ENCODE measurements at places on chromosomes 12 and 14. TPM values are rescaled to one million over a fixed set of nuclear protein-coding genes. Genes with fewer than 3 reads are reported as not detected.

The TMEM132D gene
- polyA plus RNA-seq: not detected

The POTEM gene
- not detected for polyA plus RNA-seq

The CYP27B1 gene
- 3.1 TPM for polyA plus RNA-seq

The NRIP2 gene
- polyA plus RNA-seq: not detected

The JPH4 gene
- polyA plus RNA-seq: 0.07 TPM

The SLC25A47 gene
- polyA plus RNA-seq: not detected

The KRT73 gene
- 0.13 TPM for polyA plus RNA-seq

- no peak overlapping the region for H3K27ac ChIP-seq
- peaks cover 35% of the 10 kb centered on the region for H3K4me1 ChIP-seq
- H3K4me3 ChIP-seq: no peak overlapping the region
These were observed 389.2 kb downstream of the RAD51B start for GRCh38 chr14:68208626-68209317.

GRCh38 chr12:93226361-93226760 lies 151.4 kb upstream of the NUDT4 start:
- H3K36me3 ChIP-seq: no peaks in the 10 kb centered on the region
- no peak for DNase-seq
- H3K27me3 ChIP-seq: no peaks in the 10 kb centered on the region
- H3K27ac ChIP-seq: no peak overlapping the region
- H3K4me1 ChIP-seq: no peaks in the 10 kb centered on the region

- H3K4me1 ChIP-seq: no peaks in the 10 kb centered on the region
- no peak overlapping the region for H3K27ac ChIP-seq
- no peak for DNase-seq
- H3K4me3 ChIP-seq: no peak overlapping the region
- H3K27me3 ChIP-seq: no peaks in the 10 kb centered on the region
- H3K36me3 ChIP-seq: no peaks in the 10 kb centered on the region
These were observed 154.3 kb downstream of the TSPAN9 start for GRCh38 chr12:3231399-3231876.

- no peak for DNase-seq
- H3K4me1 ChIP-seq: peaks cover 34% of the 10 kb centered on the region
- H3K27ac ChIP-seq: no peak overlapping the region
- H3K36me3 ChIP-seq: no peaks in the 10 kb centered on the region
These were observed 5.3 kb downstream of the KCNH3 start for GRCh38 chr12:49543914-49544815.

DNA sequence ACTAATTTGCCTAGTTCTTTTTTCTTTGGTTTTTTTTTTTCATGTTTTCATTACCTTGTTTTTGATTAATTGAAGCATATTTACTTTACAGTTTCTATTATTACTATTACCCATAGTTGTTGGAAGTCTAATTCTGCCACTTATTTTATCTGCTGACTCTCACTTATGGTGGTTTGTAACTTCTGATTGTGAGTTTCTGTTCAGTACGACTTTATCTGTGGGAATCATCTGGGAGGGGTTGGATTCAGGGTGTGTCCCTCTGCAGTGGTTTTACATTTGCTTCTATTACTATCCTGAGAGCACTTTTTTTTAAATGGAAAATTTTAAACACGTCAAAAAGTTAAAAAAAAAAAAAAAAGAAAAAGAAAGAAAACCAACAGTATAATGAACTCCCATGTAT lies 26.4 kb upstream of the SOS2 start:
- no peaks in the 10 kb centered on the region for H3K4me1 ChIP-seq
- no peak overlapping the region for H3K27ac ChIP-seq
- DNase-seq: peak; percentile 46
- no peaks in the 10 kb centered on the region for H3K27me3 ChIP-seq
- no peak overlapping the region for H3K4me3 ChIP-seq

GRCh38 chr12:12984149-12984548 lies 15.9 kb downstream of the HEBP1 start:
- H3K36me3 ChIP-seq: peaks cover 24% of the 10 kb centered on the region
- no peaks in the 10 kb centered on the region for H3K4me1 ChIP-seq

- no peak for DNase-seq
- no peak overlapping the region for H3K4me3 ChIP-seq
- H3K4me1 ChIP-seq: no peaks in the 10 kb centered on the region
These were observed 32.1 kb upstream of the FRMD6 start for GRCh38 chr14:51619561-51619960.

DNA sequence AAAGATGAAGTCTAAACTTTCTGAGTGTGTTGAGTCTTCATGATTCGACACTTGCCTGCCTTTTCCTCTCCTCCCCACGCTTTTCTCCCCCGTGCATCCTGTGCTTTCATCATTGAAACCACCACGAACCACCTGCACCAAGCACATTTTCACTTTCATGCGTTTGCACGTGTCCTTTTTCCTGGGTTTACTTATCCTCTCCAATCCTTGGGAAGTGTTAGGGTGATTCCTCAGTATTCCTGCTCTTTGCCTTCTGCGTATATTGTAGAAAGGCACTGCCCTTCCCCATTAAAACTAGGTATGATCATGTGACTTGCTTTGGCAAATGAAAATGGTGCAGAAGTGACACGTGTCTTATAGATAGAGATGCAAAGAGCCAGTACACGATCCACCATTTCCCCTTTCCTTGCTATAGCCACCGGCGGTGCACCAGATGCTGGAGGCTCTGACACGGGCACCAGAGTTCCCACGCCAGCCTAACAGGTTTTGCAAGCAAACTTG lies 106.6 kb downstream of the BRMS1L start:
- no peaks in the 10 kb centered on the region for H3K4me1 ChIP-seq
- DNase-seq: no peak
- H3K27me3 ChIP-seq: no peaks in the 10 kb centered on the region
- H3K36me3 ChIP-seq: no peaks in the 10 kb centered on the region
- H3K4me3 ChIP-seq: no peak overlapping the region
- no peak overlapping the region for H3K27ac ChIP-seq

- no peaks in the 10 kb centered on the region for H3K36me3 ChIP-seq
- H3K27ac ChIP-seq: no peak overlapping the region
- no peaks in the 10 kb centered on the region for H3K27me3 ChIP-seq
- DNase-seq: no peak
- H3K4me3 ChIP-seq: no peak overlapping the region
These were observed 181.2 kb downstream of the PRKCH start for GRCh38 chr14:61502459-61503093.

DNA sequence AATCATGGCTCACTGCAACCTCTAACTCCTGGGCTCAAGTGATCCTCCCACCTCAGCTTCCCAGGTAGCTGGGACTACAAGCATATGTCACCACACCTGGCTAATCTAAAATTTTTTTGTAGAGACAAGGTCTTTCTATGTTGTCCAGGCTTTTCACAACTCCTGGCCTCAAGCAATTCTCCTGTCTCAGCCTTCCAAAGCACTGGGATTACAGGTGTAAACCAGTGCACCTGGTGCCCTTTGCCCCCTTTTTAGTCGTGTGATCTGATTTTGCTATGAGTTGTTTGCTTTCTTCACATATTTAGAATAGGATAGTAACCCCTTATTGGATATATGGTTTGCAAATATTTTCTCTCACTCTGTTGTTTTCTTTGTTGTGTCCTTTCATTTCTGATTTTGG lies 1.7 kb upstream of the RAD52 start:
- peaks cover 2% of the 10 kb centered on the region for H3K4me1 ChIP-seq
- H3K27ac ChIP-seq: no peak overlapping the region
- H3K36me3 ChIP-seq: no peaks in the 10 kb centered on the region
- no peak for DNase-seq

DNA sequence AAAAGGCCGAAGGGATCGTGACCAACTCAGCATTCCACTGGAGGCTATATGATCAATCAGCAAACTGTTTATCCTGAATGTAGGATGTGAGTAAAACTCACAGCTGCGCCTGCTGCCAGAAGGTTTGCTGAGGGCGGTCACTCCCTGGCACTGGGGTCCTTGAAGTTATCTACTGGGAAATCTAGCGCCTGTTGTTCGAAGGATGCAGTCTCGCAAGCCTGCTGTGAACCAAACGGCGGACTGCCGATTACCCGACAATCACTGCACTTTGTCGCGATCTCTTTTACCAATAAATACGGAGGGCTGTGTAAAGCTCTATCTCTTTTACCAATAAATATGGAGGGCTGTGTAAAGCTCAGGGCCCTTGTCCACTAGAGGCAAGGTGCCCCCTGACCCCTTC lies 12.9 kb downstream of the DDX51 start:
- H3K27ac ChIP-seq: no peak overlapping the region
- H3K4me3 ChIP-seq: no peak overlapping the region
- DNase-seq: no peak
- peaks cover 20% of the 10 kb centered on the region for H3K4me1 ChIP-seq
